GM23248 (cell line): ENCODE measurements at places on chromosomes 6 and 20. TPM values are rescaled to one million over a fixed set of nuclear protein-coding genes. Genes with fewer than 3 reads are reported as not detected.

Gene TTLL9
- not detected in 2 replicates for total RNA-seq

Gene ERVFRD-1
- total RNA-seq = not detected in 2 replicates

Gene MYLK4
- 0.43 and 0.51 TPM in 2 replicates for total RNA-seq

Gene TDRD6
- total RNA-seq = not detected in 2 replicates

Gene HLA-F
- 0.13 and 0.43 TPM in 2 replicates for total RNA-seq

Gene CST5
- not detected in 2 replicates for total RNA-seq

Gene DACT2
- not detected in 2 replicates for total RNA-seq

Gene SUMO4
- 6.3 TPM in 1 of 2 replicates, not detected in the other for total RNA-seq

Gene SHLD1
- total RNA-seq = 1.8 and 2.6 TPM in 2 replicates

Gene RGS19
- 7.0 and 13.2 TPM in 2 replicates for total RNA-seq

DNA sequence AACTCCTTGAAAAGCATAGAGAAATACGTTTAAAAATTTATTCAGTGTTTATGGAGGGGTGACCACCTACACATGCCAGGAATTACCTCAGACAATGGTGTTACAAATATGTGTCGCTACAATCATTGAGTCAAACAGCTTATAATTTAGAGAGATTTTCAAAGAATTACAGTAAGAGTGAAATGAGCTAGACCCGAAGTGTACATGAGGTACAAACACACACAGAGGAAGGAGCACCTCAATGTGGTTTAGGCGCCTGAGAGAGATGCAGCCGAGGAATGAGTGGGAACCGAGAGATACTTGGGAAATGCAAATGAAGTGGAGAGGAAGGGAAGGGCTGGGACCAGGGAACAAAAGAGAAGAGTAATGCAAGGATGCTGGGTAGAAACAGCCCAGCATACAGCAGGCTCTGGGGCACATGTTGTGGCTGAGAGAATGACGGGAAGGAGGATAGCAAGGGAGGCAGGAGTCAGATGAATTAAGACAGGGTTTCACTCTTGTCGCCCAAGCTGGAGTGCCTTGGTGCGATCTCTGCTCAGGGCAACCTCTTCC, 15.5 kb downstream of the EEF1E1 start:
- no peak overlapping the region for H3K4me3 ChIP-seq
- DNase-seq = no peak
- H3K36me3 ChIP-seq = peaks cover 18% of the 10 kb centered on the region
- H3K4me1 ChIP-seq = peaks cover 39% of the 10 kb centered on the region
- H3K27me3 ChIP-seq = no peaks in the 10 kb centered on the region

DNA sequence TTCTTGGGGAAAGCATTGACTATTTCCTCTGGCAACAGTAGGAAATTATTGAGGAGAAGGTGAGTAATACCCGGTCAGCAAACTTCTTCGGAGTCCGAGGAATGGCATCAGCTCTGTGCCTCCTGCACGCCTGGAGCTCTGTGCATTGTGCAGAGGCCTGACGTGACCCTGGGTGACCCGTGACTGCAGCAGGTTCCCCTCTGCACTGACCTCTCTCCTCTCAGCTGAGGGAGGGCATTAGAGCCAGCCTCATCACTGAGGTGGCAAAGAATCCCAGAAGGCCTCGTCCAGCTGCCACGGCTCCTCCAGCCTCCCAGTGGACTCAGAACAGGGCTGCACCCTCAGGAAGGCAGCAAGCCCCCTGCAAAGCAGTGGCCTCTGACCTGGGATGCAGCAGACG, 502.9 kb downstream of the CD83 start:
- H3K27me3 ChIP-seq = no peaks in the 10 kb centered on the region
- H3K27ac ChIP-seq = no peak overlapping the region
- no peak for DNase-seq
- H3K36me3 ChIP-seq = no peaks in the 10 kb centered on the region
- H3K4me1 ChIP-seq = peaks cover 6% of the 10 kb centered on the region; the same call in 1 of the 2 replicates
- H3K4me3 ChIP-seq = no peak overlapping the region

- H3K27ac ChIP-seq = no peak overlapping the region
- no peak for DNase-seq
- H3K27me3 ChIP-seq = no peaks in the 10 kb centered on the region
- peaks cover 17% of the 10 kb centered on the region for H3K4me1 ChIP-seq
These were observed 9.0 kb upstream of the SLC2A12 start for GRCh38 chr6:134061440-134061839.

GRCh38 chr6:134315974-134316441, 1.9 kb downstream of the SGK1 start:
- no peak for DNase-seq
- H3K4me3 ChIP-seq = no peak overlapping the region
- no peaks in the 10 kb centered on the region for H3K27me3 ChIP-seq
- no peak overlapping the region for H3K27ac ChIP-seq

DNA sequence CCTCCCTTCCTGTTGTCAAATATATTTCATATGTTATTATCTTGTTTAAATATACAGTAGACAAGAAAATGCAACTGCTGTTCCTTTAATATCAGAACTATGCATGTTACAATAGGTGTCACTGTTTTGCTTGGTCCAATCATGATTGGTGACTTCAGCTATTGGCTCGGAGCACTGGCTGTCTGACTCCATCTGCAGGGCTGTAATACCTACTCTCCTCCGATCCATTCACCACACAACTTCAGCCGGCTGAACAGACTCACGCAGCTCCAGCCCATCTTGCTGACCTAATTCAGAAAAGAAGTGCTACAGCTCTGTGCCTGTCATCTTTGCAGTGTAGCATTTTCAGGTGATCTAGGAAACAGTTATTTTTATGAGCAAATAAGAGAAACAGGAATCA, at the start of gene BTBD3:
Gene BTBD3, plus strand, starts transcription at position 231 of the 400 bp plus-strand sequence. CDS start 383 bp downstream, outside the sequence.
- H3K36me3 ChIP-seq = 0 out of 2 replicates have a peak, but pooled peaks cover 3% of the 10 kb centered on the region
- peak; percentile 64 for DNase-seq
- no peak within 1 kb of the TSS for H3K27ac ChIP-seq
- no peaks in the 10 kb centered on the region for H3K27me3 ChIP-seq

GRCh38 chr20:45985573-45985972, 13.6 kb upstream of the ZNF335 start:
- H3K36me3 ChIP-seq = no peaks in the 10 kb centered on the region
- no peaks in the 10 kb centered on the region for H3K4me1 ChIP-seq
- H3K4me3 ChIP-seq = no peak overlapping the region
- H3K27me3 ChIP-seq = peaks cover 4% of the 10 kb centered on the region; the same call in 1 of the 2 replicates
- H3K27ac ChIP-seq = no peak overlapping the region

GRCh38 chr20:3887876-3888620, 1.1 kb upstream of the PANK2 start:
- peak; percentile 71 for DNase-seq
- peak overlapping the region; percentile 98 for H3K4me3 ChIP-seq
- peaks cover 24% of the 10 kb centered on the region for H3K4me1 ChIP-seq
- peak overlapping the region; percentile 82 for H3K27ac ChIP-seq
- H3K36me3 ChIP-seq = no peaks in the 10 kb centered on the region

DNA sequence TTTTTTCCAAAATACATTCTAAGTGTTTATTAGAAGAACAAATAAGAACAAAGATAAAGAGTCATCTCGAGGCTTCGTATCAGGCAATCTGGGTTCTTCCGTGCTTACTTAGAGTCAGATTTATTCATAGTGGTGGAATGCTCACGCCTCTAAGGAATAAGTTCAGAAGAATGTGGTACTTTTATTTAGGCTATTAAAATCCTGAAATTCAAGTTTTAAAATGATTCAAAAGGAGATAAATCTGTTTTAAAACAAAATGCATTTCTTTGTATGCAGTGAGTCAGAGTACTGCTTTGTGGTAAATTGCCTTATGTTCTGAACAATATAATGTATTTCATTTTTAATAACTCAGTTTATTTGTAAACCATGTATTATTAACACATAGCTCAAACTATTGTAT, 89.1 kb downstream of the FUT9 start:
- no peaks in the 10 kb centered on the region for H3K36me3 ChIP-seq
- H3K4me1 ChIP-seq = no peaks in the 10 kb centered on the region
- DNase-seq = no peak
- H3K27ac ChIP-seq = no peak overlapping the region

GRCh38 chr6:117232196-117232595, 33.2 kb upstream of the VGLL2 start:
- H3K4me1 ChIP-seq = no peaks in the 10 kb centered on the region
- H3K36me3 ChIP-seq = no peaks in the 10 kb centered on the region
- H3K4me3 ChIP-seq = no peak overlapping the region
- peak; percentile 1 for DNase-seq
- no peak overlapping the region for H3K27ac ChIP-seq
- peaks cover 6% of the 10 kb centered on the region; the same call in 1 of the 2 replicates for H3K27me3 ChIP-seq

DNA sequence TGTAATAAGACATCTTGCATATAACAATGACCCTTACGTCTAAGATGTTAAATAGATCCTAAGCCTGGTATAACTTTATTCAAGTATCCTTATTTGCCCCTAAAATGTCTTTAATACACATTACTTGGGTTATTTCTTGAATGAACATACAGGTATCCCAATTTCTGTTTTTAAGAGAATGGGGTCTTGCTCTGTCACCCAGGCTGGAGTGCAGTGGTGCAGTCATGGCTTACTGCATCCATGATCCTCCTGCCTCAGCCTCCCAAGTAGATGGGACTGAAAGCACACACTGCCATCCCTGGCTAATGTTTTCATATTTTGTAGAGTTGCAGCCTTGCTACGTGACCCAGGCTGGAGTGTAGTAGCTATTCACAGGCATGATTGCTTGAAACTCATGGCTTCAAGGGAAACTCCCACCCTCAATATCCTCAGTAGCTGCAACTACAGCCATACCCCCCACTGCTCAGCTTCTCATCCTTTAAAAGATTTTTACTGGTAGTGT, 10.4 kb upstream of the ZNFX1 start:
- no peaks in the 10 kb centered on the region for H3K27me3 ChIP-seq
- DNase-seq = no peak
- H3K4me1 ChIP-seq = peaks cover 31% of the 10 kb centered on the region
- H3K4me3 ChIP-seq = no peak overlapping the region
- peaks cover 77% of the 10 kb centered on the region for H3K36me3 ChIP-seq

- H3K36me3 ChIP-seq = no peaks in the 10 kb centered on the region
- no peaks in the 10 kb centered on the region for H3K27me3 ChIP-seq
- H3K4me1 ChIP-seq = peaks cover 51% of the 10 kb centered on the region
- no peak for DNase-seq
- no peak overlapping the region for H3K4me3 ChIP-seq
These were observed 300.3 kb downstream of the LAMA2 start for GRCh38 chr6:129183187-129183591.
